Melanocyte of skin (primary cell): ENCODE measurements at places on chromosomes 7 and 10. TPM values are rescaled to one million over a fixed set of nuclear protein-coding genes. Genes with fewer than 3 reads are reported as not detected.

WEE2 gene
- not detected in 2 replicates for total RNA-seq

SAMD9L gene
- 25.1 and 45.1 TPM in 2 replicates for total RNA-seq

FANK1 gene
- 1.4 and 2.9 TPM in 2 replicates for total RNA-seq

ELFN1 gene
- total RNA-seq, result 0.33 and 0.77 TPM in 2 replicates

SLC26A3 gene
- total RNA-seq, result not detected in 2 replicates

PLXNA4 gene
- total RNA-seq, result under 0.01 TPM in 2 replicates

HOXA3 gene
- not detected in 2 replicates for total RNA-seq

HMX2 gene
- total RNA-seq, result not detected in 2 replicates

MTURN gene
- 21.1 and 28.9 TPM in 2 replicates for total RNA-seq

AGR2 gene
- not detected in 2 replicates for total RNA-seq

INSYN2A gene
- not detected in 2 replicates for total RNA-seq

CALHM1 gene
- total RNA-seq, result not detected in 2 replicates

PTF1A gene
- total RNA-seq, result not detected in 2 replicates

FAM13C gene
- 0.62 and 1.00 TPM in 2 replicates for total RNA-seq

PGAM2 gene
- not detected in 2 replicates for total RNA-seq

LIPK gene
- total RNA-seq, result not detected in 2 replicates

TAS2R4 gene
- 1.00 and 1.1 TPM in 2 replicates for total RNA-seq

NEURL1 gene
- under 0.01 and 0.34 TPM in 2 replicates for total RNA-seq

FAM241B gene
- 0.34 and 1.5 TPM in 2 replicates for total RNA-seq

CACNA2D1 gene
- total RNA-seq, result 16.3 and 23.4 TPM in 2 replicates

TRIM50 gene
- not detected in 2 replicates for total RNA-seq

TBL2 gene
- 79.7 and 86.9 TPM in 2 replicates for total RNA-seq

FAM53B gene
- total RNA-seq, result 100 and 106 TPM in 2 replicates

DGKI gene
- 0.34 and 1.5 TPM in 2 replicates for total RNA-seq

TEX47 gene
- not detected in 2 replicates for total RNA-seq

ANKRD1 gene
- total RNA-seq, result 0.36 TPM in 1 of 2 replicates, not detected in the other

AMPH gene
- 1.4 and 2.9 TPM in 2 replicates for total RNA-seq
